ENCODE measurements at places on chromosomes 3 and 15.

GRCh38 chr3:39075910-39076309, 24.1 kb downstream of the WDR48 start:
- no peak for DNase-seq

DNA sequence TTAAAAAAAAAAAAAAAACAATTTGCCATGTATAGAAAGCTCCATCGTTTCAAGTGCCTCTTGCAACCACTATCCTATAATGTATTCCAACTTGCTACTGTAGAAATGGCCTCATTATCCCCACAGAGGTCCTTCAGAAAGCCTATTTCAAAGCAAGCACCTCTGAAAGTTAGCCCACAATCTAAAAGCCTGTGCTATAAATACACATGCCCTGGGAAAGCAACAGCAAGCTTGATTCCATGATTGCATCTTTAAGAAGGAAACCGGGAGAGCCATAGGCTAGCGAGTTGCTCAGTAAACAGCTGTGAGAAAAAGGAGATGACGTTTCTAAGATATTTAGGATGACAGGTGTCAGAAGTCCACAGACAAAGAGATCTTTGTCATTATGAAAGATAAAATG, 28.3 kb downstream of the TAFA4 start:
- no peak for DNase-seq

DNA sequence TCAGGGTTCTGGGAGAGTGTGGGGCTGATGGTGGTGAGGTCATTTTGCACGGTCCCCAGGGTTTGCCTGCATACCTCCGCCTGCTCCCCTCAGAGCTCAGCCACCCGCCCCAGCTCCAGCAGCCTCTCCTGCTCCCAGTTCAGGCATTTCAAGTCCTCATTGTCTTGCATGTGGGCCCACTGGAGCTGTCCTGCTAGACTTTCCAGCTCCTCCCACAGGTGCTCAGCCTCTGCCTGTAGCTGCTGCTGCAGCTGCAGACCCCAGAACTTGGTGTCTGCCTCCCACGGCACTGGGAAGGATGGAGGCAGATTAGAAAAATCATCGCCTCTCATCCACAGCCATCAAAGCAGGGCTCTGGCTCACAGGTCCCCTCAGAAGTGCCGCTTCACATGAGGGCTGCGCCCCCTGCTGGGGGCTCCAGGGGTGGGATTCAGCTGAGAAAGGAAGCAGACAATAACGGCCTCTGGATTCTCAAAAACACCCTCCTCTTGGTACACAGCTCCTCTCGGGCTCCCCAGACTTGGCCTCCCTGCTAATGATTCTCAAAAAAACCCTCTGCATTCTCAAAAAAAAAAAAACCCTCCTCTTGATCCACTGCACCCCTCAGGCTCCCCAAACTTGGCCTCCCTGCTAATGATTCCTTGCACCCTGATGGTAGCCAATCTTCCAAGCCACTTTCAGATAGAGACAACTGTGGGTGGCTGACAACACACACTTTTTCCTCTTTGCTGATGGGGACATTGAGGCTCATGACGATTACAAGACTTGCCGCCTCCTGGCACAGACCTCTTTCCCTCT, 89.3 kb upstream of the C2CD4B start:
- DNase-seq: peak; percentile 40

- DNase-seq: no peak
These were observed 8.8 kb upstream of the ATP11B start for GRCh38 chr3:182784542-182784941.

GRCh38 chr3:42033741-42034140, 57.4 kb upstream of the TRAK1 start:
- DNase-seq: no peak

GRCh38 chr3:133295199-133295901, 104.5 kb upstream of the BFSP2 start:
- no peak for DNase-seq

- no peak for DNase-seq
These were observed 20.0 kb downstream of the TAFA4 start for GRCh38 chr3:68912376-68912775.

Measured in CD4-positive, alpha-beta T cell treated with Interleukin-12 subunit alpha and Interleukin-12 subunit beta, for 1 hour (primary cell).